ENCODE measurements at places on chromosomes 13 and 19. TPM values are rescaled to one million over a fixed set of nuclear protein-coding genes. Genes with fewer than 3 reads are reported as not detected.

Gene CGB1
- not detected for total RNA-seq

Gene TNFSF11
- 0.55 TPM for total RNA-seq

Gene ZNF560
- not detected for total RNA-seq

Gene OVOL3
- not detected for total RNA-seq

Gene RFX1
- total RNA-seq: 15.6 TPM

Gene BST2
- 104 TPM for total RNA-seq

Gene MATK
- 35.8 TPM for total RNA-seq

Gene ALDH16A1
- 49.4 TPM for total RNA-seq

Gene CEACAM7
- not detected for total RNA-seq

Gene ZNF607
- total RNA-seq: 5.6 TPM

Gene TEX101
- total RNA-seq: not detected

Gene ZNF345
- 7.2 TPM for total RNA-seq

Gene AZU1
- total RNA-seq: not detected

Gene ZNF230
- 6.1 TPM for total RNA-seq

Gene NPAS1
- total RNA-seq: not detected

Gene SRRM5
- 0.40 TPM for total RNA-seq

Gene CABP5
- total RNA-seq: not detected

Gene SIAH3
- 0.08 TPM for total RNA-seq
